Naive thymus-derived CD8-positive, alpha-beta T cell (primary cell): ENCODE measurements at places on chromosomes 1 and 21. TPM values are rescaled to one million over a fixed set of nuclear protein-coding genes. Genes with fewer than 3 reads are reported as not detected.

The FAM43B gene
- not detected for total RNA-seq

The LCE1C gene
- not detected for total RNA-seq

The OBSCN gene
- 99.3 TPM for total RNA-seq

The ARMH1 gene
- total RNA-seq, result 70.4 TPM

The SLAMF1 gene
- 9.8 TPM for total RNA-seq

The COL8A2 gene
- 0.22 TPM for total RNA-seq

The C1orf210 gene
- not detected for total RNA-seq

The ZNF695 gene
- not detected for total RNA-seq

The HES3 gene
- total RNA-seq, result not detected

The CHD5 gene
- total RNA-seq, result 0.14 TPM

The KLHDC8A gene
- not detected for total RNA-seq

The GJA9 gene
- total RNA-seq, result not detected

The EIF3I gene
- 96.9 TPM for total RNA-seq
